Type B pancreatic cell (in vitro differentiated cells): ENCODE measurements at places on chromosomes 11 and 22. TPM values are rescaled to one million over a fixed set of nuclear protein-coding genes. Genes with fewer than 3 reads are reported as not detected.

Gene LRP4
- total RNA-seq: 12.8 and 46.9 TPM in 2 replicates

Gene GSTT2B
- total RNA-seq: 0.50 TPM in 1 of 2 replicates, not detected in the other

Gene PTPN5
- total RNA-seq: 0.48 and 1.7 TPM in 2 replicates

Gene ZBTB16
- total RNA-seq: 2.6 and 11.9 TPM in 2 replicates

Gene HTR3A
- 0.27 TPM in 1 of 2 replicates, not detected in the other for total RNA-seq

Gene NEU3
- total RNA-seq: 5.5 and 10.8 TPM in 2 replicates

Gene KDM4E
- not detected in 2 replicates for total RNA-seq

Gene LRRC74B
- total RNA-seq: 0.65 TPM in 1 of 2 replicates, not detected in the other

Gene ASCL2
- 5.6 and 13.6 TPM in 2 replicates for total RNA-seq

DNA sequence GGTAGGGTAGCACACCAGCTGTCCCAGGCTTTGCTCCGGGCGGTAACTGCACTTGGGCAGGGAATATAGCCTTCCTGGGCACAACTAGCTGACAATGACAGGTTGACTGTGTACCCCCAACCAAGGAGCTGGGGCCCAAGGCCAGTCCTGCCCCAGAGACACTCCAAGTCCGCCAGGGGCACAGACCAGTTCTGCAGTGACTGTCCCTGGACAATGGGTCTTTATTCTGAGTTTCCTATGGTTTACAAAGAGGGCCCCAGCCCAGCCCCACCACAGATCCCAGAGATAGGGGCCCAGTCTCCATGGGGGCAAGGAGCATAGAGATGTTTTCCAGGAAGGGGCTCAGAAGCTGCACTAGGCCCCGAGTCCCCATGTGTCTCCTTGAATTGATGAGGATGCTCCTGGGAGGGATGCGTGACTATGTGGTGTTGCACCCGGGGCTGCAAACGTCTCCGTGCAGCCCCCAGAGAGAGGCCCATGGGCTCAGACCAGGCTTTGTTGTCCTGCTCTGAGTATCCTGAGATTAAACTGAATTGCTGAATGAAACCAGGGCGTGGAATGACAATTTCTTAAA is 48.4 kb downstream of the CD6 start:
- H3K36me3 ChIP-seq: no peaks in the 10 kb centered on the region
- DNase-seq: no peak
- peaks cover 33% of the 10 kb centered on the region for H3K27me3 ChIP-seq
- H3K27ac ChIP-seq: no peak overlapping the region
- no peak overlapping the region for H3K4me3 ChIP-seq
- H3K4me1 ChIP-seq: peaks cover 26% of the 10 kb centered on the region

GRCh38 chr22:31223786-31224191 is 11.7 kb downstream of the LIMK2 start:
- no peak overlapping the region for H3K27ac ChIP-seq
- peaks cover 4% of the 10 kb centered on the region for H3K36me3 ChIP-seq
- no peaks in the 10 kb centered on the region for H3K27me3 ChIP-seq
- no peak for DNase-seq
- peaks cover 35% of the 10 kb centered on the region for H3K4me1 ChIP-seq

DNA sequence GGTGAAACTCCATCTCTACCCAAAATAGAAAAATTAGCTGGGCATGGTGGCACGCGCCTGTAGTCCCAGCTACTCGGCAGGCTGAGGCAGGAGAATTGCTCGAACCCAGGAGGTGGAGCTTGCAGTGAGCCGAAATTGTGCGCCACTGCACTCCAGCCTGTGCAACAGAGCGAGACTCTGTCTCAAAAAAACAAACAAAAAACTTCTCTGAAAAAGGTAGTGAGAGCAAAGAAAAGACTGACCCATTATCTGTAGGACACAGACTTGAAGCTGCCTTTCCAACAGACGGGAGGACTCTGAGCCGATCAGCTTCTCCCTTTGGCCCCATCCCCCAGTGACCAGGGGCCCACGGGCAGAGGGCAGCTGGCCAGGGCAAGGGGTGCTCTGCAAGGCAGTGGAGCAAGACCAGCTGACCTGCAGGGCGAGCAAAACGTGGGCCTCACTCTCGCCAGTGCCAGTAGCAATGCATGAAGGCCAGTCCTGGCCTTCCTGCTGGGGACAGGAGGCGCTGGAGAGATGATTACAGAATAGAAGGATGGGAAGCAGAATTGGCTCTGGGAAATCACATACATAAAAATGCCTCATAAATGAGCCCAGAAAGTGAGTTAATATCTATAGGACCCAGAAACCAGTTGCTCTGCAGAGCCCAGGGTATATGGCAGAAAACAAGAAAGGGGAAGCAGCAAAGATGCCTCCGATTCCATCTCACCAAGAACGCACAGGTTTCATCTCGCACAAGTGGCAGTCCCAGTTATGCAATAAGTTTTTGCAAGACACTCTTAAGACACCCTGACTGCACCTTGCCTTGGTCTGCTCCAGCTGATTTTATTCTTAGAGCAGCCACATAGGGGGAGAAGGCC is 2.8 kb downstream of the EHD1 start:
- DNase-seq: no peak
- H3K27ac ChIP-seq: peak overlapping the region; percentile 99
- H3K4me3 ChIP-seq: peak overlapping the region; percentile 99
- H3K4me1 ChIP-seq: peaks cover 37% of the 10 kb centered on the region

DNA sequence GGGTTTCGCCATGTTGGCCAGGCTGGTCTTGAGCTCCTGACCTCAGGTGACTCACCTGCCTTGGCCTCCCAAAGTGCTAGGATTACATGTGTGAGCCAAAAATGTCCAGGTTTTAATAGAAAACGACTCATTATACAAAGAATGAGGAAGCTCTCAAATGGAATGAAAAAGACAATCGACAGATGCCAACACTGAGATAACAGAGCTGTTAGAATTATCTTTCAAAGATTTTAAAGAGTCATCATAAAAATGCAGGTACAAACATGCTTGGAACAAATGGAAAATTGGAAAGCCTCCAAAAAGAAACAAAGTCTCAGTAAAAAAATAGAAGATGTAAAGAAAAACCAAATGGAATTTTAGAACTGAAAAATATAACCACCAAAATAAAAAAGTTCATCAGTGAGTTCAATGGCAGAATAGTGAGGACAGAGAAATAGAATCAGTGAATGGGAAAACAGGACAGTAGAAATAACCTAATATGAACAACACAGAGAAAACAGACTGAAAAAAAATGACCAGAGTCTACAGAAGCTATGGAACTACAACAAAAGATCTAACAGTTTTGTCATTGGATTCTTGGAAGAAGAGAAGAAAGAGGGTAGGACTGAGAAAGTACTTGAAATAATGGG is 10.9 kb downstream of the GAB2 start:
- H3K36me3 ChIP-seq: peaks cover 42% of the 10 kb centered on the region
- no peaks in the 10 kb centered on the region for H3K4me1 ChIP-seq

- H3K4me1 ChIP-seq: no peaks in the 10 kb centered on the region
- no peak overlapping the region for H3K27ac ChIP-seq
- no peak overlapping the region for H3K4me3 ChIP-seq
- H3K27me3 ChIP-seq: peaks cover 3% of the 10 kb centered on the region
- H3K36me3 ChIP-seq: no peaks in the 10 kb centered on the region
- no peak for DNase-seq
These were observed 75.5 kb upstream of the CLDN5 start for GRCh38 chr22:19599626-19600243.

- no peak overlapping the region for H3K4me3 ChIP-seq
- DNase-seq: no peak
- H3K4me1 ChIP-seq: no peaks in the 10 kb centered on the region
- H3K36me3 ChIP-seq: no peaks in the 10 kb centered on the region
- no peaks in the 10 kb centered on the region for H3K27me3 ChIP-seq
These were observed 363.0 kb downstream of the CTTN start for GRCh38 chr11:70761094-70761907.

GRCh38 chr11:66858939-66859685 is 2.2 kb downstream of the LRFN4 start:
- DNase-seq: no peak
- H3K27me3 ChIP-seq: no peaks in the 10 kb centered on the region
- H3K36me3 ChIP-seq: no peaks in the 10 kb centered on the region
- H3K27ac ChIP-seq: no peak overlapping the region
- H3K4me3 ChIP-seq: no peak overlapping the region

GRCh38 chr22:30190574-30190973 is 56.0 kb downstream of the LIF start:
- H3K36me3 ChIP-seq: no peaks in the 10 kb centered on the region
- no peak overlapping the region for H3K4me3 ChIP-seq
- peaks cover 28% of the 10 kb centered on the region for H3K4me1 ChIP-seq
- H3K27ac ChIP-seq: no peak overlapping the region
- no peak for DNase-seq

DNA sequence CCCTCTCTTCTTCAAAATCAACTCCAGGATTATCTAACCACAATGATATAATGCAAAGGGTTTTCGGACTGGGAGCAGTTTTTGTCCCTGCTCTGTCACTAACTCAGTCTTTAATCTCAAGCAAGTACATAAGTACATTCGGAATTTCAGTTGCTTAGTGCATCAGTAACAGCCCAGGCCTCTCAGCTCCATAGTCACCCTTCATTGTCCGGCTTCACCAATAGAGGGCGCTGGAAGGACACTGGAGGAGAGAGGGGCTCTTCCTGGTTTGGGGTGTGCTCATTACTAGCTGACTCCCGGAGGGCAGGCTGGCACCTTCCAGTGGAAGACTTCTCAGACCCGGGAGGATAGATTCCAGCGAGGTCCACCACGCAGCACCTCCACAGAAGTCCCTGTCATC is 90.4 kb upstream of the PDGFD start:
- no peaks in the 10 kb centered on the region for H3K36me3 ChIP-seq
- DNase-seq: no peak
- no peak overlapping the region for H3K27ac ChIP-seq
- no peak overlapping the region for H3K4me3 ChIP-seq
- no peaks in the 10 kb centered on the region for H3K27me3 ChIP-seq

DNA sequence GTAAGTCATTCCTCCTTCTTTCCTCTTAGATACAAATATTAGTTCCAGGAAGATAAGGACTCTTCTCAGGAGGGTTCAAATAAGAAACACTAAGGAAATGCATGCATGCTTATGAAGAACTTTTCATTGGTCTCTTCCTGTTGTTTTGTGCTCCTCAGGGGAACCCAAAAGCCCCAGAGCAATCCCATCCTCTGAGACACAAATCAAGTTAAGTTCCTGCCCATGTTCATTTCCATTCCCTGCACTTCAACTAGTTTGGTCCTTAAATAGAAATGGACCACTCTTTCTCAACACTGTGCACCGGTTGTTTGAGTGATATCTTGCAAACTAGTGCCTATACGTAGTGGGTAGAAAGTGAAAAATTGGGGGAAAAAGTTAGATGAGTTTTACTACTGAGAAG is at the start of gene OR10G4:
TSS of gene OR10G4 (plus strand) at position 301 of the 400 bp plus-strand sequence. CDS start 2,578 bp downstream, outside the sequence.
- DNase-seq: no peak
- no peaks in the 10 kb centered on the region for H3K4me1 ChIP-seq
- no peaks in the 10 kb centered on the region for H3K36me3 ChIP-seq
- no peaks in the 10 kb centered on the region for H3K27me3 ChIP-seq
- no peak within 1 kb of the TSS for H3K4me3 ChIP-seq
- H3K27ac ChIP-seq: no peak within 1 kb of the TSS

DNA sequence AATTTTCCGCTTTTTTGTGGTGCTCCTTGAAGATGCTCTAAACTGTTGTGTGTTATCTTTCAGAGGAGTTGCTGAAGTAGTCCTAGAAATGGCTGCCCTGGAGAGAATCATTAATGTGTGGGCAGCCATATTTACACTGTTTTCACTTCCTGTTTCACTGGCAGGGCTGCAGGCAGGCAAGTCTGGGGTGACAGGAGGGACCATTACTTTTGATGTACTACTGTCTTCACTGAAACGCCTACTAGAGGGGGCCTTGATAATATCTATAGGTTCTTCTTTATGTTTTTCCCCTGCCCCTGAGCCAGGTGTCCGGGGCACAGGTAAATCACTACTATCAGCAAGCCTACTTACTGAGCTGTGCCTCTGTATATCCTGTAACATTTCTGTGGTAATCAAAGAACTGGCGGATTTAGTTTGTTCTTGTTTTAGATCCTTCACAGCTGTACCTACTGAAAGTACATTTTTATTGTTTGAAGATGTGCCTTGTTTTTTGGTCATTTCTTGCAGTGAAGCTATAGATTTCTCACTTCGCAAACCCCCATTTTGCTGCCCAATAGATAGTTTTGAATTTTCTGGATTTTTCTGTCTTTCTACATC is 39.7 kb downstream of the ACAT1 start:
- no peak for DNase-seq
- no peak overlapping the region for H3K4me3 ChIP-seq
- H3K27ac ChIP-seq: no peak overlapping the region
- H3K27me3 ChIP-seq: no peaks in the 10 kb centered on the region
- no peaks in the 10 kb centered on the region for H3K4me1 ChIP-seq
- H3K36me3 ChIP-seq: peaks cover 5% of the 10 kb centered on the region

- H3K36me3 ChIP-seq: peaks cover 3% of the 10 kb centered on the region
- no peak overlapping the region for H3K4me3 ChIP-seq
- no peak overlapping the region for H3K27ac ChIP-seq
- DNase-seq: no peak
These were observed 56.8 kb downstream of the FCHSD2 start for GRCh38 chr11:73085189-73085875.

DNA sequence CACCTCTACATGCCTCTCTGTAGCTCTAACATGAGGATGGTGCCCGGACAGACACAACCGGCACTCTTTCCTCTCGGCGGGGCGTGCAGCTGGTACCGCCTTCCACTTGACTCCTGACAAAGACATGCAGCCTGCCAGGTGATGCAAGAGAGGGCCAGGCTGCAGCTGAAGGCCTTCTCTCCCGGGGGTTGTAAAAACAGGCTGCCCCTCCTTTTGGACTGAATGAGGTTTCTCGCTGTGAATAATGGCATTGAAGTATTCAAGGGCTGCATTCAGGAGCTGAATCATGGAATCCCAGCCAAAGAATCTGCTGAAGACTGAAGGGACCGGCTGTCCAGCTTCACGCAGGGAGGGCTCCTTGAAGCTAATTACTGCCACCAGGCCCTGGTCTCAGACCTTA is 110.9 kb downstream of the GALNT18 start:
- peaks cover 10% of the 10 kb centered on the region for H3K27me3 ChIP-seq
- H3K27ac ChIP-seq: no peak overlapping the region
- H3K36me3 ChIP-seq: no peaks in the 10 kb centered on the region

GRCh38 chr11:45801723-45802315 is 3.1 kb upstream of the SLC35C1 start:
- peaks cover 23% of the 10 kb centered on the region for H3K27me3 ChIP-seq
- peak overlapping the region; percentile 80 for H3K4me3 ChIP-seq
- peak; percentile 15 for DNase-seq
- H3K36me3 ChIP-seq: peaks cover 3% of the 10 kb centered on the region

GRCh38 chr11:46490666-46491065 is 99.1 kb upstream of the CHRM4 start:
- no peak for DNase-seq
- no peak overlapping the region for H3K4me3 ChIP-seq
- peaks cover 45% of the 10 kb centered on the region for H3K4me1 ChIP-seq
- H3K27ac ChIP-seq: no peak overlapping the region

DNA sequence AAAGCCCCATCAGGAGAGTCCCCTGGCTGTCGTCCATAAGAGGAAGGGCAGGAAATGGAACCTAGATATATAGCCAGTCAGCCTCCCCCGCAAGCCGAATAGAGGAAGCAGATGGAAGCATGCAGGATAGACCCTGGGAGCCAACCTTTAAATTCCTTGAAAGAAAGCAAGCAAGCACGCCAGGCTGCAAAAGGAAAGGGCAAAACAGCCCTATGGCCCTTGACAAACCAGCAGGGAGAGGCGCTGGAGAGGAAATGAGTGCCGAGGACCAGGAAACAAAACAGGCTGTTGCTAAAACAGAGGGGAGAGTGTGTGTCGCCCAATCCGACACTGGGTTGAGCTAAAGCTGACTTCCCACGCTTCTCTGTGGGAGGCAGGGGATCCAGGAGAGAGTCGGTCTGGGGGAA is 203.5 kb upstream of the MTNR1B start:
- peaks cover 34% of the 10 kb centered on the region for H3K4me1 ChIP-seq
- DNase-seq: no peak
- H3K4me3 ChIP-seq: peak overlapping the region; percentile 59
- H3K27ac ChIP-seq: peak overlapping the region; percentile 42
- H3K27me3 ChIP-seq: no peaks in the 10 kb centered on the region
